ENCODE measurements at places on chromosomes 11 and 22. TPM values are rescaled to one million over a fixed set of nuclear protein-coding genes. Genes with fewer than 3 reads are reported as not detected.

Gene OTOG
- not detected for total RNA-seq

Gene KCNQ1
- 33.1 TPM for total RNA-seq

Gene SAA4
- not detected for total RNA-seq

DNA sequence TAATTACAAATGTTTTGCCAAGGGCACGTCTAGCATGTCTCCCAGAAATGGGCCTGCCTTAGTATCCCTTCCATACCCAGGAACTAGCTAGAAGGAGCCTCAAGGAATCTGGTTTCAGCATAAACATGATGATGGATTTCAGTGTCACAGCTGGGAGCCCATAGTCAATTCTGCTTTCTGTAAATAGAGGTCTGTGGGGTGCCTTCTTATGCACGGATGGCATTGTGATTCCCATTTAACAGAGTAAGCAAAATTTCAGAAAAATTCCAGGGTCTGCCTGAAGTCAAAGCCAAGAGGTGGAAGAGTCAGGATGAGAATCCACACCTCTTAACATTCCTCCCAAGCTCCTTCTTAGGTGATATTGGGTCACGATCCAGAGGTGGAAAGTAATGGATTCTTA lies 12.1 kb downstream of the DUSP18 start:
- DNase-seq = no peak

GRCh38 chr11:110798201-110798900 lies 86.1 kb upstream of the ARHGAP20 start:
- no peak for DNase-seq

DNA sequence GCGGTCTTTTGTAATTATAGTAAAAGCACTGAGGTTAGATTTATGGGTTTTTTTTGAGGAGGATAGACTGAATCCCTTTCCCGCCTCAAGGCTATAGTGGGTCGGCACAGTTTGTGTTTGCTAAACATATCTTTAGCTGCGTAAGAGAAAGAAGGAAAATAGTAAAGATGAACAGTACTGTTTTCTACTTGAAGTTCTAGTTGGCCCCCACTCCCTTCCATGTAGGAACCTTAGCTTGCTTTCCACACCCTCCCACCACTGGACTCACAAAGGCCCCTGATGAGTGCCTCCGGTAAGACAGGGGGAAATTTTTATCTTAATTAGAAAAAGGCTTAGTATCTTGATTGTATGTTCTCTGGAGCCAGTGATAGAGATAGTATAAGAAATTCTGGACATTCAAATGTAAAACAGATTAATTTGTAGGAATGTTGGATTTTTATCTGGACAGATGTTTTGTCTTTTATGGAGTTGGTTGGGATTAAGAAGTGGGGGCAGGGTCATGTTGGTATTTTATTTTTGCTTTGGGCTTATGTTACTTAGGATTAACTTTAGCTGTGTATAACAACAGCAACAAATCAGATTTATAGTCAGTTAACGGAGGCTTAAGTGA lies 49.4 kb downstream of the PTPRJ start:
- no peak for DNase-seq

Measured in CD4-positive, alpha-beta T cell (primary cell).